ENCODE measurements at places on chromosomes 3 and 15. TPM values are rescaled to one million over a fixed set of nuclear protein-coding genes. Genes with fewer than 3 reads are reported as not detected.

GRCh38 chr3:151168269-151169094 lies 34.5 kb downstream of the GPR171 start:
- H3K4me3 ChIP-seq, result no peak overlapping the region
- no peaks in the 10 kb centered on the region for H3K27me3 ChIP-seq
- no peaks in the 10 kb centered on the region for H3K36me3 ChIP-seq

The GHSR gene
- total RNA-seq, result not detected

DNA sequence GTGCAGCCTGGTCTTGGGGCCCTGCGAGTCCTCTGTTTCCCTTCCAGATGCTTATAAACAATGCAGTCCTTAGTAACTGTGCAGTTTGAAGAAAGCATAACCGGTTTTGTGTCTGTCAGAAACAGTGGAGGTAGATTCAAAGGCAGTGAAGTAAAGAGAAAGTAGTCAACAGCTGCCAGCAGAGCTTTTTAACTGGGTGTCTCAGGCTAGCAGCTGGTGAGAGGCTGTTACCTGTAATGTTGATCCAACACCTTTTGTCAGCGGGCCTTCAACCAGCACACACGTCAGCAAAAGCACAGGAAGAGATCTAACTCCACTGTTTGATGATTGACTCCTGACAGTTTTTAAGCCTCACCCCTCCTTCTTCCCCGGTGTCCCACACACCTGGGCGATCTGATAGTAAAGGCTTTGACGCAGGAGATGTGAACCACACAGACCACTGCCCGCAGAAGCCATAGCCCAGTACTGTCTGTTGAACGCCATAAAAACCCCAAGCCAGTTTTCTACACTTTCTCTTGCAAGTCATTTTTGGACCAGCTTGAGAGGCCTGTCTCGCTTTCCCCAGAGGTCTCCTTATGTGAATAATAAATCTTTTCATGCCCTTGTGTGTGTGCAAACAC lies 178.0 kb downstream of the FMN1 start:
- no peaks in the 10 kb centered on the region for H3K4me1 ChIP-seq
- H3K27ac ChIP-seq, result no peak overlapping the region
- H3K4me3 ChIP-seq, result no peak overlapping the region
- no peak for DNase-seq

GRCh38 chr15:48031466-48031865 lies 89.3 kb upstream of the SLC24A5 start:
- H3K27me3 ChIP-seq, result no peaks in the 10 kb centered on the region
- H3K4me3 ChIP-seq, result no peak overlapping the region
- no peaks in the 10 kb centered on the region for H3K36me3 ChIP-seq

The SLC15A2 gene
- 0.98 TPM for total RNA-seq

DNA sequence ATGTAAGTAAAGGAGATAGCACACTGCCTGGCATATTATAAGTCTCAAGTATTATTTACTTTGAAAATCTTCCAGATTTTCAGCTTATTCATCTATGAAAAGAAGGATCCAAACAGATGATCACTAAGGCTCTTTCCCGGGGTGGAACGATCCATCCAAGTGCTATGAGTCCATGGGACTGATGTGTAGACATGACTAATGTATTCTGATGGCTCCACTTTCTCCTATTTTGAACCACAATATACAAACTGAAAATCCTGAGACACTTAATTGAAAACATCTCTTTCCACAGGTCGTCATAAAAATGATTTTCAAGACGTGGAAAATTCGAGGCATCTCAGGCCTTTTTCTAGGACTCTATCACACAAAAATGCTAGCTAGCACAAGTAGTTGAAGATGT lies 33.4 kb upstream of the CHRM5 start:
- H3K4me3 ChIP-seq, result no peak overlapping the region
- H3K4me1 ChIP-seq, result no peaks in the 10 kb centered on the region
- no peaks in the 10 kb centered on the region for H3K36me3 ChIP-seq
- H3K27ac ChIP-seq, result no peak overlapping the region

GRCh38 chr3:143830786-143831185 lies 17.5 kb downstream of the SLC9A9 start:
- no peaks in the 10 kb centered on the region for H3K27me3 ChIP-seq
- H3K4me1 ChIP-seq, result no peaks in the 10 kb centered on the region
- no peaks in the 10 kb centered on the region for H3K36me3 ChIP-seq
- H3K27ac ChIP-seq, result no peak overlapping the region
- no peak overlapping the region for H3K4me3 ChIP-seq

DNA sequence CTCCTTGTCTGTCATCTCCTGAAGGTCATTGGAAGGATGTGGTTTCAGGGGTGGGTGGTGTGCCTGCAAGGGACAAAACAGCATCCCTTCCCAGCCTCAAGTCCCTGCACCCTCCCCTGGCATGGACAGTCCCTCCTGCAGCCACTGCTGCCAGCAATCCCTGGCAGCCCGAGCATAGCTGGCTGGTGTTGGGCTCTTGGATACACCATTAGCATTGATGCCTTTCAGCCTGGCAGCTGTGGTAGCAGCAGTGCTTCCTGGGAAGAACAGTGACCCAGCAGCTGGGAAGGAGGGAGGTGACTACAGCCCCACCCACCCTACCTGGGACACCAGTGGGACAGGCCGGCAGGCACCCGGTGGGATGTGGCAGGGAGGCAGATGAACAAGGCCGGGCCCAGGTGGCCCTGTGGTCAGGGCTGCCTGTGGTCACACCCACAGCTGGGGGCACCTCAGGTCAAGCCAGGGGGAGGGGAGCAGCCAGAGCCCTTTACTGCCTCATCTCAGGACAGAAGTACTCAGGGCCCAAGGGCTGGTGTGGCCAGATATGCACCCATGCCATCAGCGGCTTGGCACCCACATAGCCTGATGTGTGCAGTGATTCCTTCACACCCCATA lies 32.9 kb upstream of the TMEM115 start:
- H3K4me3 ChIP-seq, result no peak overlapping the region
- peak overlapping the region; percentile 55 for H3K27ac ChIP-seq
- no peaks in the 10 kb centered on the region for H3K27me3 ChIP-seq
- no peaks in the 10 kb centered on the region for H3K4me1 ChIP-seq
- no peaks in the 10 kb centered on the region for H3K36me3 ChIP-seq

The ZWILCH gene
- 7.6 TPM for total RNA-seq

DNA sequence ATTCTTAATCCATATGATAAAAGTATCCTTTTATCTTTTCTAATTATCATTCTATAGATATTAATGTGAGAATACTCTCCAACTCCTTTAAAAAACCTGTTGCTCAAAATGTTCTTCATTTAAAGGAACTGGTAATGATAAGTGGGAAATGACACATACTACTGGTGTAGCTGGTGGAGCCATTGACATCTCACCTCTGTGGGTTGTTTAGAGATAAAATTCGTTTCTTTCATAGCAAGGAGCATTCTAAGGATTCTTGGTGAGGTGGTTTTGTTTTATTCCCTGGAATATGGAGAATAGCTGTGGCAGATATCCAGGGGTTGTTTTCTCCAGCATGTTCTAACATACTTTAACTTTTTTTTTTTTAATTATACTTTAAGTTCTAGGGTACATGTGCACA lies 299.8 kb upstream of the THBS1 start:
- DNase-seq, result no peak
- no peaks in the 10 kb centered on the region for H3K36me3 ChIP-seq
- H3K4me3 ChIP-seq, result no peak overlapping the region
- no peaks in the 10 kb centered on the region for H3K27me3 ChIP-seq
- no peaks in the 10 kb centered on the region for H3K4me1 ChIP-seq

DNA sequence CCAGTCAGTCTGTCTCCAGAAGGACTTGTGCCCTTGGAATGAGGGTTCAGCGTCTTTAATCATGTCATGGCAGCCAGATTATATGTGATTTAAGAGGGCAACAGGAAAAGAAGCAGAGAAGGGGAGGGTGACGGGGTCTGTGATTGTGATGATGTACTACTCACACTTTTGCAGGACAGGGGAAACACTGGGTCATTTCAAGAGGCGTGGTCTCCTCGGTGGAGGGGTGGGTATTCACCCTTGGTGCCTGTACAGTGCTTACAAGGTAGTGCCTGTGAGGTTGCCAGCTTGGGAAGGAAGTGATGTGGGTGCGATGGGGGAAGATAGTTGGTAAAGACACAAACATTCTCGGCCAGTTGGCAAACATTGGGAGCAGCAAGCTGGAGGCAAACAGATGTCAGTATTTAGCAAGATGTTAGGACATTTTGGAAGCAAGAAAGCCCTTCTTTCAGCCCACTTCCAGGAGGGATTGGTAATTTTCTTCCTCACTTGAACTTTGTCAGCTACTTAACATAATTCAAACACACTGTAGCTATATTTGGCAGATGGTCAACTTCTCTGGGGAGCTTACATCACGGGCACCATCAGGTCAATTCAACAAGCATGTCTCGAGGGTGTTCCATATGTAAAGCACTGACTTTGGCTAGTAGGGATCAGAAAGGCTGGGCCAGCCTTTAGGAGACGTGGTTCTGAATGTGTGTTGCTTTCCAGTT lies 71.4 kb upstream of the ROPN1 start:
- DNase-seq, result no peak
- no peaks in the 10 kb centered on the region for H3K27me3 ChIP-seq
- peak overlapping the region; percentile 26 for H3K27ac ChIP-seq
- H3K36me3 ChIP-seq, result no peaks in the 10 kb centered on the region
- peaks cover 17% of the 10 kb centered on the region for H3K4me1 ChIP-seq
- H3K4me3 ChIP-seq, result no peak overlapping the region

DNA sequence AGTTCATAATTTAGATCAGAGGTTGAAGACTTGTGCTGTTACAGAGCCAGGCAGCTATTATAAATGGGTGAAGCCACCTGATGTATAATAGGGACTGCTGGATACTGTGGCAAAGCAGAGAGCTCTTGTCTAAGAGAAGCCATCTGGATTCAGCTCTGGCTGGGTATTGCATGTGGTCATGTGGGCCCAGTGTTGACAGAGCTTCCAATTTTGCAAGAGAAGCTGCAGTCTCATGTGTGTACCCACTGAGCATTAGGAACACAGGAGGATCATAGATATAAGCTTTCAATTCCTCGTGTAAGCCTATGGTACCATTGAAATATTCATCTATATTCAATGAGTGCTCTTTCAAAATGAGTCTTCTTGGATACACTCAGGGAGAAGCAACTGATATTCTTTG lies 303.9 kb upstream of the SLCO3A1 start:
- no peak overlapping the region for H3K27ac ChIP-seq
- H3K4me3 ChIP-seq, result no peak overlapping the region
- H3K4me1 ChIP-seq, result no peaks in the 10 kb centered on the region
- DNase-seq, result no peak
- no peaks in the 10 kb centered on the region for H3K27me3 ChIP-seq

The SYNPR gene
- total RNA-seq, result not detected

DNA sequence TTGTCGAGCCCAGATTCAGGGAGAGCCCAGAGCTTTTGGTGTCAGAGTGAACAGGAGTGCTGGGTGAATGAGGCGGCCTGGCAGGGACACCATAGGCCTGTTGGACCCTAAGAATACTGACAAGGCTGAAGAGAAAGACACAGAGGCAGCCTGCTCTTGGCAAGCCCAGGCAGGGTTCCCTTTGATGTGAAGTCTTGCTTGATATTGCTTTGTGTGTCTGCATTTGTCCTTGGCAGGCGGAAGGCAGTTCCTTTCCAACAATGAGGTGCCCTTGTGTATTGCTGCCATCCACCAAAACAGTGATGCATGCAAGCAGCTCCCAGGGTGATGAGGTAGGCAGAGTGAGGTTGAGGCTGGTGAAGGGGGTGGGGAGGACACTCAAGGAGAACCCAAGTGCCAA lies 152.7 kb upstream of the TSC22D2 start:
- no peaks in the 10 kb centered on the region for H3K36me3 ChIP-seq
- DNase-seq, result peak; percentile 66
- H3K27ac ChIP-seq, result peak overlapping the region; percentile 41
- no peaks in the 10 kb centered on the region for H3K4me1 ChIP-seq
- no peaks in the 10 kb centered on the region for H3K27me3 ChIP-seq
- H3K4me3 ChIP-seq, result no peak overlapping the region

DNA sequence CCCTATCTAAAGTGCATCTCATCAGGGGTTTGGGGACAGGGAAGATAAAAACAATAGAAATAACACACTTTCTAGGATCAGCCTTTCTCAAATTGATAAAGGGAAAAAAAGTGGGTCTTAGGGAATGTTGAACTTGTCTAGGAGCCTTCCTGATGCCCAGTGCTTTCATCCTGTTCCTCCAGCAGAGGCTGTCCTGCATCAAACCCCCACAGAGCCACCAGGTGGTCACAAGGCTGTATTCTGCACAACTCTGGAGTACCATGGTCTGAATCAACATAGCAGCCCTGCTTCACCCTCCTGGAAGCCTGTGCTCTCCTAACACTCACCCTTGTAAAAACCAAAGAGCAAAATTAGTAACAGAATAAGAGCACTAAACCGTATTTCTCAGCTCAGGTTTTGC lies 118.5 kb upstream of the SLC25A36 start:
- no peak overlapping the region for H3K4me3 ChIP-seq
- no peaks in the 10 kb centered on the region for H3K4me1 ChIP-seq
- DNase-seq, result no peak
- H3K36me3 ChIP-seq, result no peaks in the 10 kb centered on the region
- no peaks in the 10 kb centered on the region for H3K27me3 ChIP-seq

Measured in breast epithelium (tissue), 4 donors.